ENCODE measurements at places on chromosomes 5 and 9.
A peak's percentile ranks its signal among the peaks of the same experiment; 100 is the strongest.

DNA sequence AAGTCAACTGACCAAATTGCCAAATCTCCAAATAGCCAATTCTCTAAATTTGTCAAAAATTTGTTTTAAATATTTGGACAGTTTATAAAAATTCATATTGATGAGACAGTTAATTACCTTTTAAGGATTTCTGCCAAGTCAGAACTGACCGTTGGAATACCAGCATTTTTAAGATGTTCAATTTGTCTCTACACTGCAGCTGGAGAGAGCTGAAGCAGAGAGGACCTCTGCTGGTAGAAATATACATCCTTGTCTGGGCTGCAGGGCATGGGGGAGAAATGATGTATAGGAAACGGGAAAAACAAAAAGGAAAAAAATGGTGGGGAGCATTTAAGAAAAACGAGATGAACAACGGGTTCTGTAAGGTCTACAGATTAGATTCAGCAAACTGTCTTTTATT, 16.8 kb downstream of the NR6A1 start:
- DNase-seq, result no peak

DNA sequence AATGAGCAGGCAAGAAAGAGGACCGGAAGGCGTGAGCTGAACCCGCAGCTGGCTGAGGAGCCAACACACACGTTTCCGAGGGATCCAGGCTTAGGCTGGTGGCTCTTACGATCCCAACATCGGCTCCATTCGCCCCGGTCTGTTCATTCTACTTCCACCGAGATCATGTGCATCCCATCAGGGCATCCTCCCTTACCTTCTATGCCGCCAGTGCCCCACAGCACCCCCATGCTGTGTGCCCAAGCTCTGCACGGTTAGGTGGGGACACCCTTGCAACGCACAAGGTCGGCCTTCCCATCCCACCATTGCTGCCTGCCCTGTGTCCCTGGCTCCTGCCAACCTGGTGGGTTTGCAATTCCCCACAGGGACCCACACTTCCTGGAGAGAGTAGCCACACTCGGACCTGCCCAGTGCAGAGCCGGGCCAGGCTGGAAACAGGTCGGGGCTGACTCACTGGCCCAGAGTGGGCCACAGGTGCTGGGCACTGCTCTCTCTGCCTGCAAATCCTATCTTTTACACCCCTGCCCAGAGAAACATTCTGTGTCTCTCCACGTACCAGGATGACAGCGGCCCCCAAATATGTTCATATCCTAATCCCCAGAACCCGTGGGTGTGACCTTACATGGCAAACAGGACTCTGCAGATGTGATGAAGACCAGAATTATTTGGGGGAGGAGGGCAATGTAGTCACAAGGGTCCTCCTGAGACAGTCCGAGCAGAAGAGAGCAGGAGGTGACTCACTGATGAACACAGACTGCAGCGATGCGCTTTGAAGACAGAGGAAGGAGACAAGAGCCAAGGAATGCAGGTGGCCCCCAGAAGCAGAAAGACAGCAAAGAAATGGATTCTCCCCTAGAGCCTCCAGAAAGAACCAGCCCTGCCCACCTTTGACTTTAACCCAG, 182.2 kb downstream of the AUH start:
- no peak for DNase-seq

DNA sequence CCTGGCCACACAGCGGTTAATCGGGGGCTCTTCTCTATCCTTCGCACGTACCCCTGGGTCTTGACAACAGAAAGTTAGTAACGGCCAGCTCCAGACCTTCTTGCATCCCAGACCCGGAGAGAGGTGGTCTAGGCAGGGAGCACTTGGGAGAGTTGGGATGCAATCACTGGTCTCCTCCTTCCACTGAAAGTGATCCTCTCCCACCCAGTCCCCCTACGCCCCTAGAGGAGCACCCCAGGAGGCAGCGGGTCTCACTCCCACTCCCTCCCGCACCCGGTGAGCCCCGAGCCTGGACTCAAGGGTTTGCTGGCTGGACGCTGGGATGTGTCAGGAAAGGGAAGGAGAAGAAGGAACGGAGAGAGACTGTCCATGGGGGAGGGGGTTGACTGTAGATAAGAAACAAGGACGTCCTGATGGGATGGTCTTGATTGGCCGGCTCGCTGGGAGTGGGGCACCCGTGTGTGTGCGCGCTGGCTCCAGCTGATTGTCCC, 2.0 kb downstream of the RORB start:
- DNase-seq, result no peak

GRCh38 chr9:70614786-70615463, 200.5 kb upstream of the KLF9 start:
- DNase-seq, result no peak

DNA sequence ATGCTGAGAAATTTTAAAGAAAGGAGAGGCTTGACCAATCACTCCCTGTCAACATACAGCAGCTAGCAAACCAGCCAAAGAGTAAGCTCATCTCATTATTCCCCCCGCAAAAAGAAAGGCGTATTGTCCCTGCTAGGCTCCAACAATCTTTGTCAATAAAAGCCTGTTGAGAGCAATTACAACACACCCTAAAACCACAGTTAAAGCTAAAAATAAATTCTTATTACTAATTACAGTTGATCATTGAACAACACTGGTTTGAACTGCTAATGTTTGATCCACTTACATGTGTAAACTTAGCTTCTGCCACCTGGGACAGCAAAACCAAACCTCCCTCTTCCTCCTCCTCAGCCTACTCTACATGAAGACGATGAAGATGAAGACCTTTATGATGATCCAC, 151.2 kb downstream of the TSSK1B start:
- no peak for DNase-seq

GRCh38 chr5:83701886-83702285, 18.8 kb downstream of the HAPLN1 start:
- DNase-seq, result no peak

GRCh38 chr5:115494570-115495289, 49.8 kb downstream of the FEM1C start:
- no peak for DNase-seq

- DNase-seq, result no peak
Measured at GRCh38 chr5:17316970-17317459, 99.6 kb downstream of the BASP1 start.

GRCh38 chr9:121267689-121268597, at the start of gene GSN:
TSS of gene GSN (plus strand) at chr9:121268162. CDS start at chr9:121301972, 33,810 bp downstream.
- peak; percentile 36 for DNase-seq

- DNase-seq, result no peak
Measured at GRCh38 chr9:133238272-133238850, 29.3 kb upstream of the OBP2B start.

DNA sequence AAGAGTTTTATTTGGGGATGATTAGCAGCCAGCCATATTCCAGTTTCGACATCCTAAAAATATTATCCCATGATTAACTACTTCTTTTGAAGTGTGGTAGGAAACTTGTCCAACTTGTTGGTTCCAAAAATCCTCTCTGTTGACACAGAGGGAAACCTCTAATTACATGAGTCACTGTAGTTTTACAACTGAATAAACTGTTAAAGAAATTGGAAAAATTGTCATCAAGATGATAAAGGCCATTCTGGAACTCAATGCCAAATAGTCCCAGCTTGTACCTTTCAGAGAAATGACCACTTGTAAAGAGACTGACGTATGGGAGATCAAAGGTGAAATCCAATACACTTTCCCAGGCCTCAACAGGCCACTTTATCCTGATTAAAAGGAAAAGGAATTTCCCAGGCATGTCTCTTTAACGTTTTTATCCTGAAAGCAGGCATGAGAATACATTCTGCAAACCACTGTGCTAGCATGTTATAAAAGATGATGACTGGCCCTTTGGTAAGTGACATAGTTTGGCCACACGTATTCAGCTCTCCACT, 261.6 kb downstream of the GLIS3 start:
- no peak for DNase-seq

- no peak for DNase-seq
Measured at GRCh38 chr5:35331956-35332950, 102.0 kb upstream of the PRLR start.

- DNase-seq, result no peak
Measured at GRCh38 chr5:848671-849111, 2.1 kb downstream of the ZDHHC11 start.

GRCh38 chr5:170501931-170502330, 1.9 kb upstream of the KCNIP1 start:
- no peak for DNase-seq

- DNase-seq, result no peak
Measured at GRCh38 chr5:123783421-123783820, 271.4 kb downstream of the CSNK1G3 start.

DNA sequence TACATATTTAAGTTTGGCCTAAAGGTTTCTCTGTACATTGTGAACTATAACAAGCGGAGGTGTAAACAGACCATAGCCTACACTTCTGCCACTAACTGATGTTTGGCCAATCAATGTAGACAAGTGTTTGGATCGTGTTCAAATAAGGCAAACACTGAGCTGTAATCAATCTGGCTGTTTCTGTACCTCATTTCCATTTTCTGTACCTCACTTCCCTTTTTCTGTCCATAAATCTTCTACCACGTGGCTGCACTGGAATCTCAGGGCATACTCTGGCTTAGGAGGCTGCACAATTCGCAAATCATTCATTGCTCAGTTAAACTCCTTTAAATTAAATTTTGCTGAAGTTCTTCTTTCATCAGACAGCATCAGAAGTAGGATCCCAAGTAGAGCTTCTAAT, 140.9 kb downstream of the SLC25A46 start:
- no peak for DNase-seq

- DNase-seq, result no peak
Measured at GRCh38 chr9:82706786-82707185, 356.2 kb downstream of the RASEF start.

DNA sequence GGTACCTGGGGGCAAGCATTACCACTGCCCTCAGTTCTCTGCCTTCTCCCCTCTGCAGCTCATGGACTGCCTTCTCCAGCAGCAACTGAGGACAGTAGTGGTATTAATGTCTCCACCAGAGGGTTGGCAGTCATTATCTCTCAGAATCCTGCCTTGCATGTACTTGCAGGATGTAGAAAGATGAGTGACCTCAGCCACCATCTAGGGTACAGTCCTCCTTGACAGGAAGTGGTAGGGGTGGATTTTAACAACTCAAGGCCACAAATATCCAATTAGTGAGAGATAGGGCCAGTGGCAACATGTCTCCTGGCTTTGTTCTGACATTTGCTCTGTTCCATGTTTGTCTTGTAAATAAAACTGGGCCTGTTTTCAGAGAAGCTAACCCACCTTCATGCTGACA, 47.2 kb downstream of the F2R start:
- no peak for DNase-seq

DNA sequence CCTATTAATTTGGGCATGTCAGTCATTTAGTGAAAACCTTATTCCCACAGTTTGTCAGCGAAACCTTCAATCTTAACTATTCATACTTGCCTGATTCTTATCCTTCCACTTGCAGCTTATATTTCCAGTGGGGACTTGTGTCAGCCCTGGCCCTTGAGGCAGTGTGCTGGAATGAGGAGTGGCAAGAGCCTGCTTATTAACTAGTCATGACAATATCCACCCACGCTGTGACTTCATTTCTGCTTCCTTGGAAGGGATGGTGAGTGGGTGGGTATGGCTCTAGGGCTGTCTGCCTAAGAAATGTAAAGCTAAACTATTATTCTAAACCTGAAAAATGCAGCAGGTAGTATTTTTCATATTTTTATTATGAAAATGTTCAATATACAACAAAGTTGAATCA, 34.0 kb upstream of the LURAP1L start:
- DNase-seq, result no peak

DNA sequence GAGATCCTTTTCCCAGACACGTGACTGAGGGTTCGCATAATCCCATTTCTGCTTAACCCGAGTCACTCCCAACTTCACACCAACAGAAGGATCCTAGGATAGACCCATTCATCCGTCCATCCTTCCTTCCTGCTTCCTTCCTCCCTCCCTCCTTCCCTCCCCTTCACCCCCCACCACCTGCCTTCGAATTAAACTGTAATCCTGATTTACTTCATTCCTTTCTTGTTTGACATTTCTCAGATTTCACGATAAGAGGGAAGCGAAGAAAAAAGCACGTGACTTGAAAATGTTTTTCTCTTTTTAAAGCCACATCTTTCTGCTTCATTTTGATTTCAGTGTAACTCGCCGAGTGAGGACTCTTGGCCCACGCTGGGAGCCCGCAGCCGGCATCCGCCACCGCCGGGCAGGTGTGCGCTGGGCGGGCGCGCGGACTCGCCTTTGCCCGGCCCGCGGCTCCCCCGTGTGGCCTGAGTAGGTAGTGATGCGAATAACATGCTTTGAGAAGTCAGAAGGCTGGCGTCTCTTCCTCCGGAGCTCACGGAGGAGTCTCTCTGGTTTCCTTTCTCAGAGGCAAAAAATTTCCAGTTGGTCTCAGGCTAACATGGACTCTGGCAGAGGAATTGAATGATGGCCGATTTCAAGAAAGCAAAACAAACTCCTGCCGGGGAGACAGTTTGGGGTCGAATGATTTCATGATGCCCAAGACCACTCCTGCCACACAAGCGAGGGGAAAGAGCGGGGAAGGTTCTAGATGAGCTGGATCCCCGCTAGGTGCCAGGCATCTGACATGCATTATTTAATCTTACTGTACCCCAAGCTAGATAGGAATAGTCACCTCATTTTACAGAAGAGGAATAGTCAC, 117.7 kb downstream of the SLC12A2 start:
- DNase-seq, result peak; percentile 70

GRCh38 chr9:104868303-104868686, 59.7 kb downstream of the ABCA1 start:
- DNase-seq, result no peak

DNA sequence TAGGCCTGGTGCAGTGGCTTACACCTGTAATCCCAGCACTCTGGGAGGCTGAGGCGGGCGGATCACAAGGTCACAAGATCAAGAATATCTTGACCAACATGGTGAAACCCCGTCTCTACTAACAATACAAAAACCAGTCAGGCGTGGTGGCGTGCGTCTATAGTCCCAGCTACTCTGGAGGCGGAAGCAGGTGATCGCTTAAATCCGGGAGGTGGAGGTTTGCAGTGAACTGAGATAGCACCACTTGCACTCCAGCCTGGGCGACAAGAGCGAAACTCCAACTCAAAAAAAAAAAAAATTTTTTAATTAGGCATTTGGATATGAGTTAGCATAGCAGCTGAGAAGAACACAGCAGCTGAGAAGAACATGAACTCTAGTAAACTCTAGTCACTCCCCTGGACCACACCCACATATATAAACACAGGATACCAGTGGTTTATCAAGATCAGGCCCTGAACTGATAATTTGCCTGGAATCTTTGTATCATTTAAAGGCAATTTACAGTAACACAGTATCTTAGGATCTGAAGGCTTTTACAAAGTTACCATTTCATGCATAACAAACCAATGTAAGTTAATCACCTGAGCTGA, 4.6 kb upstream of the UGCG start:
- DNase-seq, result no peak

DNA sequence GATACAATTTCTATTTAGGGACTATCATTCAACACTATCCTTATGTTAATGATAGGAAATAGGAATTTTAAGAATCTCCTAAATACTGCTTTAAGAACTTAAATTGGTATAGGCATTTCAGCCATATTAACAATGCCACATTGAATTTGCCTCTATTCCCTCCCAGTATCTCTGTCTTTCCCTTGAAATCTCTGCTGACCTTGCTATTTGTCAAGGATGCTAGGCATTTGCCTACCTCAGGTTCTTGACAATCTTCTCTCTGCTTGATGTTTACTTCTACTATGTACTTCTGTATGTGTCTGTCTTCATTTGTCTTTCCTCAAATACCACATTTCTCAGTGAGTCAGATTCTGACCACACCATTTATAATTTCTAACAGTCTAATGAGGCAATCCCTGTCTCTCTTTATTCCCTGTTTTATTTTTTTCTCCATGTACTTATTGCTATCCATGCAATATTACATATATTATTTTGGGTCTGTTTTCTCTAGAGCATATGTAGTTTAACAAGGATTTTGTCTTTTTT, 1461.4 kb upstream of the CDH9 start:
- no peak for DNase-seq

GRCh38 chr9:114370251-114370967, 17.4 kb downstream of the AKNA start:
- no peak for DNase-seq

All from activated CD4-positive, alpha-beta T cell treated with anti-CD3 and anti-CD28 coated beads for 4 hours (primary cell).